Esophagus squamous epithelium (tissue), 5 donors: ENCODE measurements at places on chromosomes 12 and 14. TPM values are rescaled to one million over a fixed set of nuclear protein-coding genes. Genes with fewer than 3 reads are reported as not detected.

GRCh38 chr14:73102806-73103497, 33.4 kb upstream of the PSEN1 start:
- H3K36me3 ChIP-seq, result peaks cover 16% of the 10 kb centered on the region
- H3K27ac ChIP-seq, result no peak overlapping the region
- no peaks in the 10 kb centered on the region for H3K27me3 ChIP-seq
- H3K4me3 ChIP-seq, result no peak overlapping the region
- H3K4me1 ChIP-seq, result no peaks in the 10 kb centered on the region

GRCh38 chr14:94386085-94387031, 2.0 kb downstream of the SERPINA1 start:
- H3K27ac ChIP-seq, result no peak overlapping the region
- no peak for DNase-seq
- H3K4me3 ChIP-seq, result no peak overlapping the region
- H3K36me3 ChIP-seq, result no peaks in the 10 kb centered on the region
- H3K27me3 ChIP-seq, result no peaks in the 10 kb centered on the region
- H3K4me1 ChIP-seq, result peaks cover 21% of the 10 kb centered on the region

GRCh38 chr14:36941783-36942521, 230.5 kb downstream of the SLC25A21 start:
- no peak for DNase-seq
- no peaks in the 10 kb centered on the region for H3K36me3 ChIP-seq
- peak overlapping the region; percentile 71 for H3K27ac ChIP-seq
- H3K27me3 ChIP-seq, result no peaks in the 10 kb centered on the region
- H3K4me1 ChIP-seq, result peaks cover 62% of the 10 kb centered on the region
- no peak overlapping the region for H3K4me3 ChIP-seq

DNA sequence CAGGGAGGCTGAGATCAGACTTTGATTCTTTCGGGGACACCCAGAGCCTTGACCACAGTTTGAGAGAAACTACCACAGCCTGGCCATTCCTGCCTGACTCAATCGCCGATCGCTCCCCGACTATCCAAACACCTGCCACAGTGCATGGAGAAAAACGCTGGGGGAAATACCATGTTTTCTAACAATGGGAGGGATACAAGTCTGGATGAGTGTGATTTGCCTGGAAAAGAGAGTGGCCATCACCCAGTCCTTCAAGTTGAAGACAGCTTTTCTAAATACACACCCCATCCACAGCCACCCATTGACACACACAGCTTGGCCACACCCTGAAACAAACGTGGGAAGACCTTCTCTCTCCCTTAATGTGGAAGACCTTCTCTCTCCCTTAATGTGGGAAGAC, 6.7 kb upstream of the VASH1 start:
- DNase-seq, result no peak
- H3K36me3 ChIP-seq, result no peaks in the 10 kb centered on the region
- no peak overlapping the region for H3K27ac ChIP-seq

DNA sequence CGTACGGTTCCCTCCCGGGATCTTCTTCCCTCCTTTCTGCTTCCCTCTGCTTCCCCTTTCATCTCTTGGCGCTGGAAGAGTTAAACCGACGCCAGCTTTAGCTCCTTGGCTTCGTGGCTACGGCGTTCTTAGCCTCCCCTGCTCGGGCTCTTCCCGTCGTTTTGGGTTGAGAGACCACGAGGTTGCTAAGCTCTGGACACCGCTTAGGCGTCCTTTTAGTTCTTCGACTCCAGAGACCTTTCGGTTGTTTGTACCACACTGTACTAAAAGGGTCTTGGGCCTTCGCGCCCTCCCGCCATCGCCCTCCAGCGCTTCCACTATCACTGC, 545 bp downstream of the CPSF2 start:
- H3K27me3 ChIP-seq, result no peaks in the 10 kb centered on the region
- DNase-seq, result no peak
- peaks cover 59% of the 10 kb centered on the region for H3K4me1 ChIP-seq
- H3K27ac ChIP-seq, result peak overlapping the region; percentile 96

GRCh38 chr12:34126239-34126641, 103.9 kb downstream of the ALG10 start:
- no peak for DNase-seq
- peak overlapping the region; percentile 15 for H3K4me3 ChIP-seq
- no peak overlapping the region for H3K27ac ChIP-seq
- no peaks in the 10 kb centered on the region for H3K27me3 ChIP-seq
- H3K36me3 ChIP-seq, result no peaks in the 10 kb centered on the region
- no peaks in the 10 kb centered on the region for H3K4me1 ChIP-seq

GRCh38 chr12:52832985-52833905, 866 bp downstream of the KRT79 start:
- no peak overlapping the region for H3K27ac ChIP-seq
- H3K4me1 ChIP-seq, result no peaks in the 10 kb centered on the region
- H3K4me3 ChIP-seq, result no peak overlapping the region
- DNase-seq, result no peak
- no peaks in the 10 kb centered on the region for H3K27me3 ChIP-seq

GRCh38 chr12:28893856-28894255, 255.2 kb upstream of the FAR2 start:
- peak overlapping the region; percentile 30 for H3K27ac ChIP-seq
- no peaks in the 10 kb centered on the region for H3K36me3 ChIP-seq
- H3K27me3 ChIP-seq, result no peaks in the 10 kb centered on the region
- no peaks in the 10 kb centered on the region for H3K4me1 ChIP-seq
- DNase-seq, result no peak

DNA sequence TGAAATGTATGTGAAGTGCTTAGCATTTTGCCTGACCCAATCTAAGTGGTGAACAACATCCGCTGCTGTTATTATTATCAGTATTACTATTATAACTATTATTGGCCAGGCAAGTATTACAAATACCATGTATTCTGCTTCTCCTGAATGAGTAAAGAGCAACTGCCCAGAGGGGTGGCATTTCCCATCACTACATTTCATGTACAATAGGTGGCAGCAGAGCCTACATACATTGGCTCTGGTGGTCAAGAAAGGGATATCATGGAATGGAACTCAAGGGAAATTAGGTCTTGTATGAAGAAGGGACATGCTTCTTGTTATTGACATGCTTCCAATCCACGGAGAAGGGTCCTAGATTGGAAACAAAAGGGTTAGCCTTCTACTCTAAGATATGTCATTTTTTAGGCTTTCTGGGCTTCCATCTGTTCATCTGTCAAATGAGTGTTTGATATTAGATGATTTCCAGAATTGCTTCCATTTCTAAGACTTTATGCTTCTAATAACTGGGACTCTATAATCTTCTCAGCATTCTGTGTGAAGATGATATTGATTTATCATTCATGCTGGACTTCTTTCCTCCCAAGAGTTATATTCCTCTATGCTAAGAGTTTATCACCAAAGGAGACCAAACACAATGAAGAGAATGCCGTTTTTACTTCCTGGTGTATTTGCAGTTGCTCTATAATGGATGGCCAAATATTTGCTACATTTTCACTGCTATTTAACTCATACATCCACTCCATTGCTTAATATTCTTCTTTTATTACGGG, 239.1 kb downstream of the SSPN start:
- H3K4me3 ChIP-seq, result no peak overlapping the region
- H3K27ac ChIP-seq, result no peak overlapping the region
- no peaks in the 10 kb centered on the region for H3K27me3 ChIP-seq
- no peaks in the 10 kb centered on the region for H3K36me3 ChIP-seq

- no peak overlapping the region for H3K4me3 ChIP-seq
- H3K36me3 ChIP-seq, result no peaks in the 10 kb centered on the region
- no peak for DNase-seq
Measured at GRCh38 chr14:105331575-105332349, 17.2 kb downstream of the PACS2 start.

DNA sequence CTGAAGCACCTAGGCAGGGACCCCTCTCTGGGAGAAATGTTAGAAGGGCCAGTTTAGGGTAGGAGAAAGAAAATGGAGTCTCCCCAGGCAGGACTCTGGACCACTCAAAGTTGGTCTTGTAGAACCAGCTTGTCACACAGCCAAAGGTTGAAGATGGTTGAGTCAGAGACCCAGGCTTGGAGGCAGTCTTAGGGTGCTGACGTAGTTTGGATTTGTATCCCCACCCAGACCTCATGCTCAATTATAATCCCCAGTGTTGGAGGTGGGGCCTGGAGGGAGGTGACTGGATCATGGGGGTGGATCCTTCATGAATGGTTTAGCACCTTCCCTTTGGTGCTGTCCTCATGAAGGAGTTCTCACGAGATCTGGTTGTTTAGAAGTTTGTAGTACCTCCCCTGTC, 121.2 kb downstream of the CRACR2A start:
- H3K36me3 ChIP-seq, result no peaks in the 10 kb centered on the region
- H3K27me3 ChIP-seq, result no peaks in the 10 kb centered on the region
- H3K27ac ChIP-seq, result no peak overlapping the region

GRCh38 chr12:27236498-27236897, 7.6 kb upstream of the STK38L start:
- no peaks in the 10 kb centered on the region for H3K27me3 ChIP-seq
- H3K4me3 ChIP-seq, result no peak overlapping the region
- DNase-seq, result no peak
- no peak overlapping the region for H3K27ac ChIP-seq
- H3K4me1 ChIP-seq, result no peaks in the 10 kb centered on the region

- no peak overlapping the region for H3K27ac ChIP-seq
- no peak overlapping the region for H3K4me3 ChIP-seq
- no peak for DNase-seq
- peaks cover 6% of the 10 kb centered on the region for H3K36me3 ChIP-seq
- no peaks in the 10 kb centered on the region for H3K27me3 ChIP-seq
Measured at GRCh38 chr14:90281756-90282155, 25.4 kb downstream of the PSMC1 start.

- H3K36me3 ChIP-seq, result no peaks in the 10 kb centered on the region
- no peak overlapping the region for H3K4me3 ChIP-seq
- H3K27ac ChIP-seq, result peak overlapping the region; percentile 82
- peaks cover 35% of the 10 kb centered on the region for H3K4me1 ChIP-seq
- no peak for DNase-seq
Measured at GRCh38 chr12:108833355-108833733, 24.0 kb downstream of the SSH1 start.

DNA sequence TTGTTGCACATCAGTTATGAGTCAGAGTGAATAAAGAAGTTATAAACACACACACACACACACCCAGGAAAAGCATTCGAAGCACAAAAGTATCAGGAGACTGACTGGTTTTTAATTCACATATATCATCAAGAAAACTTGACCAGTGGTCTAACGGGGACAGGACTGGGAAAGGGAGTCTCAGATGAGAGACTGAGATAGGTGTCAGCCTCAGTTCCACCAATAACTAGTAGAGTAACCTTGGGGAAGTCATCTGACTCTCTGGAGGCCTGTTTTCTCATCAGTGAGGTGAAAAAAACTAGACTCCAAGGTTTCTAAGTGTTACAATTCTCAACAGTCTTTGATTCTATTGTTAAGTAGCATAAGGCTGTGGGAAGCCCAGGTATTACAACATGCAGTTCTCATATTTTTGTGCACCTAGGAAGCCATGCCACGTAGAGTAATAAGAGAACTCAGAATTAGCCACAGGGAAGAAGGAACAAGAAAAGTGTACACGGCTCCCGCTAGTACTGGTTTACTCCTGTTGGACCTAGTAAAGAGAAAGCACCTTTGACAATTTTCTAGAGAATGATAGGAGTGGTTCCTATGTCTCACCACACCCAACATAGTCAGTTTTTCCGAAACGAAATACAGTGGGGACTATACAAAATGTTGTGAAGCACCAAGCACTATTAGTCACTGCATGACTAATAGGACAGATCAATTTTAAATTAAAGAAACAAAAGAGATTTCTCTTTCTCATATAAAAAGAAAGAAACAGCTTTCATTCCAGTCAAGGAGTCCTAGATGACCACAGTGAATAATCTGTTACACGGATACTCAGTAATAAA, 5.0 kb downstream of the PPTC7 start:
- peak overlapping the region; percentile 95 for H3K27ac ChIP-seq
- peaks cover 60% of the 10 kb centered on the region for H3K4me1 ChIP-seq
- peak overlapping the region; percentile 42 for H3K4me3 ChIP-seq
- H3K27me3 ChIP-seq, result no peaks in the 10 kb centered on the region

DNA sequence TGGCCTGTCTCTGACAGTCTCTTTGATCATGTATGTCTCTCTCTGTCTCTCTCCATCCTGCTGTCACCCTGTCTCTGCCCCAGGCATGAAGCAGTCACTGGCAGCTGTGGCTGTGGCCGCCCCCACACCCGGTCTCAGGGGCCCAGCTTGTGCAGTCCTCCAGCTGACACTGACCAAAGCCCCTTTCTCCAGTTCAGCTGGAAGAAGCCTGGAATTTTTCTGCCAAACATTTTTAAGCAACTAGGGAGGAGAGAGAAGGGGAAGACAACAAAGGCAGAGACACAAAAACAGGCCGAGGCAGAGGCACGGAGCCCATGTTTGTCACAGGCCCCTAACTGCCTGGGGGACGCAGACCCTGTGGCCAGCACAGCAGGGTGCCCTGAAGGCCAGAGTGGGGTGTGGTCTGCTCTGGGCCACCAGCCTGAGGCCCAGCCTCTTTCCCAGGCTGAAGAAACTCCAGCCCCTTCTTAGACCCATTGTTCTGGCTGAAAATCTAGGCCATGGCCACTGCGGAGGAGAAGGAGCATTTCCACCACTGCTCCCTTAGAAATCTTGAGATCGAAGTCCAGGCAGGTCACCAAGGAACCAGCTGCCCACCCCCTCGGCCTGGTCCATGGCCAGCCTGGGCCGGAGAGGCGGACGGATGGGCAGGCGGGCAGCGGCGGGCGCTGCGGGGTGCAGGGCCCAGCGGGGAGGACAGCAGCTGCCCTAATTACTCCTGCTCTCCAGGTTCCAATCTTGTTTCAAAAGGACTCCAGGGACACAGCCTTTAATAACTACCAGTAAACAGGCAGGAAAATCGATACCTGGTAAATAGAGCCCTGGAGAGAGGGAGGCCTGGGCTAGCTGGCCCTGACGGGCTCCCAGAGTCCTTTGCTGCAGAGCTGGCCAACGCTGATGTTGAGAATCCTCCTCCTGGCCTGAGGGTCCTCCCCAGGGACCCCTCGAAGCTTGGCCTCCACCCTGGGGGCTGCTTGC, 14.9 kb downstream of the DTX1 start:
- no peak for DNase-seq
- H3K27me3 ChIP-seq, result no peaks in the 10 kb centered on the region
- peaks cover 16% of the 10 kb centered on the region for H3K4me1 ChIP-seq
- no peak overlapping the region for H3K4me3 ChIP-seq

Gene TC2N
- total RNA-seq, result 32.4 TPM

Gene ALG10
- 6.9 TPM for total RNA-seq

Gene EML5
- total RNA-seq, result 1.4 TPM

Gene CABP1
- 2.4 TPM for total RNA-seq

Gene MIPOL1
- total RNA-seq, result 5.8 TPM

Gene SERPINA10
- not detected for total RNA-seq

Gene IFNG
- not detected for total RNA-seq

Gene PUS7L
- total RNA-seq, result 22.2 TPM

Gene THAP2
- 6.3 TPM for total RNA-seq

Gene ASCL1
- total RNA-seq, result not detected

Gene PAN2
- total RNA-seq, result 18.3 TPM

Gene RNASE11
- not detected for total RNA-seq
